Caki2 (cell line): ENCODE measurements at places on chromosomes 2 and 18. TPM values are rescaled to one million over a fixed set of nuclear protein-coding genes. Genes with fewer than 3 reads are reported as not detected.
A peak's percentile ranks its signal among the peaks of the same experiment; 100 is the strongest.

ATOH8 gene
- total RNA-seq, result 7.5 and 12.9 TPM in 2 replicates

REG1A gene
- total RNA-seq, result not detected in 2 replicates

DNA sequence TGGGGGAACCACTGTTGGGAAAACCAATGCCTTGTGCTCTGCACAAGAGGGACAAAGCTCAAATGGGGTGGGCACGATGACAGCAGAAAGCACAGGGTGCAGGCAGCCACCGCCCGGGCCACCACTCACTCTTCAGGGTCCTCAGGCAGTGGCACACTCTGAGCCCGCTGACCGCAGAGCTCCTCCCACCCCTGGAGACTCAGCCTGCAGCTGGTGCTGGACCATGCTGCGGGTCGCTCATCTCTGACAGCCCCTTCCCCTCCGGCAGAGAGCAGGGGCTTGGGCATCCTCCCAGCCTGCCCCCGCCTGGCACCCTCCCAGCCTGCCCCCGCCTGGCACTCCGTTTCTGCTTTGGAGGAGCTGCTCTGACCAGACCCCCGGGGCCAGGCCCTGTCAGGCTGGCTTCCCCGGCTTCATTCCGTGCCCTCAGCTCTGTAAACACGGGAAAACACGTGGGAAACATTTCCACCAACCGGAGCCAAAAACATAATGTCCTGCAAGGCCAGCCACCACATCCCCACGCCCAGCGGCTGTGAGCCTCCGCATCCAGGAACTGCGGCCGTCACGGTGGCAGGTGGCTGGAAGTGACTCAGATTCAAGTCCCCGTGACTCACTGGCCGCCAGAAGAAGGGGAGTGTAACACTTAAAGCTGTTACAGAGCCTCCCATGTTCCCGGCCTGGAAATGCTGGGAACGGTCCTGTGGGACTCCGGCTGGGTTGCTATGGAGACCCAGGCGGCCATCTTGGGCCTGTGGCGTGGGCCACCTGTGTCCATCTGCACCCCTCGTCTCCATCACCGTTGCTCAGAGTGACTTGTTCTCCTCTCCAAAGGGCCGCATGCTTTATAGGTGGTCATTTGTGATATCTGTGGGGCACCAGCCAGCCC, 6.8 kb upstream of the SNED1 start:
- DNase-seq, result peak; percentile 85

DNA sequence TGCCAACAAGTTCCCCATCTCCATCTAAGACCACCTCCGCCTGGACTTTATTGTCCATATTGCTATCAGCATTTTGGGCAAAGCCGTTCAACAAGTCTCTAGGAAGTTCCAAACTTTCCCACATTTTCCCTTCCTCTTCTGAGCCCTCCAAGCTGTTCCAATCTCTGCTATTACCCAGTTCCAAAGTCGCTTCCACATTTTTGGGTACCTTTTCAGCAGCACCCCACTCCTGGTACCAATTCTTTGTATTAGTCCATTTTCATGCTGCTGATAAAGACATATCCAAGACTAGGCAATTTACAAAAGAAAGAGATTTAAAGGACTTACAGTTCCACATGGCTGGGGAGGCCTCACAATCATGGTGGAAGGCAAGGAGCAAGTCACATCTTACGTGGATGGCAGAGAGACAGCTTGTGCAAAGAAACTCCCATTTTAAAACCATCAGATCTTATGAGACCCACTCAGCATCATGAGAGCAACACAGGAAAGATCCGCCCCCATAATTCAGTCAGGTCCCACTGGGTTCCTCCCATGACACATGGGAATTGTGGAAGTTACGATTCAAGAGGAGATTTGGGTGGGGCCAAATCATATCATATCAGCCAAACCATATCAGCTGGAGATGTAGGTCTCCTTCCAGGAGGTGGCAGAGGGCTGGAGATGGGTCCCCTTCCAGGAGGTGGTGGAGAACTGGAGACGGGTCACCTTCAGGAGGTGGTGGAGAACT, 19.8 kb upstream of the TXNDC2 start:
- no peak for DNase-seq

DNA sequence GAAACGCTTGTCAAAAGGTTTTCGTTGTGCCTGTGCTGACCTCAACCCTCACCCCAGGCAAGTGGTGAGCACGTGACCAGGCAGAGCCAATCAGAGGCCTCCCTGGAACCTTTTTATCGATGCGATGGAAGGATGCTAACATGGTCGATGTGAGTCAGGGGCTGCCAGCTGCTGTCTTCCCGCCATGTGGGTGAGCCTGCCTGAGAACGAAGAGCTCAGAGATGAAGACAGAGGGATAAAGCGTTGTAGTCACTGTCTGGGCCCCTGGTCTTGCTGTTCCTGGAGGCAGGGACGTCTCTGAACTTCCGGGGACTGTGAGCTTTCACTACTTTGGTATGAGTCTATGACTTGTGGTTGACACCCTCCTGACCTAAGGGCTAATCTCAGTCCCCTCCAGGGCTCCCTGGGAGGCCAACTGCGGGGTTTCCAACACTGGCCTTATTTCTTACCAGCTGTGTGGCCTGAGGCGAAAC, 18.6 kb downstream of the DNMT3A start:
- no peak for DNase-seq

GRCh38 chr2:128258218-128258617, 60.5 kb downstream of the HS6ST1 start:
- no peak for DNase-seq

GRCh38 chr2:68932402-68932801, 20.3 kb downstream of the GKN2 start:
- no peak for DNase-seq

- no peak for DNase-seq
These were observed 180.9 kb downstream of the FIGN start for GRCh38 chr2:163554864-163555263.

DNA sequence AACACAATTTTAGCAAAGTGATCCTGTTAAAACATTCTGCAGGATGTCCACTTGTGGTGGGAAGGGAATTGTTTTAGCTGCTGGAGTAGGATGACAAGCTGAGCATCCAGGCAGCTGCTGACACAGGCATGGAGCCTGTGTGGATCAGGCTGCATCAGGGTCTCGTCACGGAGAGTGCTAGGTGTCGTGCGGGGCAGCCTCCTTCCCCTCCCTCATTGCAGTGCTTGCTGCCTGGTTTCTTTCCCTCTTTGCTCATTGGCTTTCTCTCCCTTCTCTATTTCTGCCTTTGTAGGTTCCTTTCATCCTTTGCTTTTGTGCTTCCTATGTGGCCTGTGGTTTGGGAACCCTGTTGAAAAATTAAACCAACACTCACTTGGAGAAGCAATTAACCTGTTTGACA, 172.9 kb downstream of the TPGS2 start:
- no peak for DNase-seq
